ENCODE measurements at places on chromosomes 13 and 19.

DNA sequence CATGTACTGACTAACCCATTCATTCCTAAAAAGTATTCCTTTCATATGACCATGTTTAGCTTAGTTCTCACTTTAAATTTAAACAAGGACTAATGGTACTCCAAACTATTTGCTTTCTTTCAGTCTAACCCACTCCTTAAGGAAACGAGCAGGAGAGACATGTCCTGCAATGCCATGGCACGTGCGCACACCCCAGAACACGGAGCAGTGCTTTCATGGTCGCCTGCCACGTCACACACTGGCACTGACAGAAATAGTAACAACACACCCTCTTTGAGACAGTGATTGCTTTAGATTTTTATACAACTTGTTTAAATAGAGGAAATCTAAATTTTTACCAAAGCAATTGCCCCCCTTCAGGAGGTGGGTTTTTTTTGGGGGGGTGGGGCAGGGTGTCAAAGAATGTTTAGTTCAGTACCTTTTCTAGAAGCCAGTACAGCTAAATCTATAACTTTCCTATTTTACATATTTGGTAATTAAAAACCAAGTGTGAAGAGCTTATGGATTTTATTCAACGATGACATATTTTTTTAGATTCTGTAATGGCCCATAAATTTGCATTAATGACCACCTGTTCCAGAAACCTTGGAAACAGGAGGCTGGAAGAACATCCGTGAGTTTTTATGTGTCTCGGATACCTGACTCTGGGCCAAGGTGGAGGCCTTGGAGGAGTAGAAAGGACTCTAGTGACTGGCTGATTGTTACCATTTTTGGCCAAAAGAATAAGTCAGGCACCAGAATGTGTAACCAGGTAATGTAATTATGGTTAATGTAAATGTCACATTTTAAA, 247.1 kb downstream of the DCT start:
- DNase-seq, result no peak

DNA sequence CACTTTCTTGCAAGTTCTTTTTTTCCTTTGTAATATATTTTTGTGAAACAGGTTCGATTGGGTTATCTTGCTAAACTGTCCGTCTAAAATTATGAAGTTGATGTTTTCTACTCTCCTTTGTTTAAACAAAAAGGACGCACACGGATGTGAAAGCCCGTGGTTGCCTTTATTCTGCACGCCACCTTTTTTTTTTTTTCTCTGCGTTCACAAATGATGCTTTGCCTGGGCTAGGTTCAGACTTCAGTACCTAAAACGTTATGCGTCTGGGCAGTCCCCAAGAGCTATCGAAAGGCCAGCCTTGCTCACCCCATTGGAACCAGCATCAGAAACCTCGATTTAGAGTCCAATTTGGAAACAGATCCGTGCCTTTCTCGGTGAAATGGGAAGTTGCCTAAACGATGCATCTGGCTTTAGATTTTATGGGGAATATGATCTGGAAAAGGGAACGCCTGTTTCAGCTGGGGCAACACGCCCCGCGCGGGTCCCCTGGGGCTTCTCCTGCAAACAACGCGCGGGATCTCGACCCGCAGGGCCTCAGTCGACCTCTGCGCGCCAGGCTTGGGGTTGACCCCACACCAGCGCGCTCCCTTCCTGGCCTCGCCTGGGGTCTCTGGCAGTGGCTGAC, 113.9 kb downstream of the KCNRG start:
- no peak for DNase-seq

DNA sequence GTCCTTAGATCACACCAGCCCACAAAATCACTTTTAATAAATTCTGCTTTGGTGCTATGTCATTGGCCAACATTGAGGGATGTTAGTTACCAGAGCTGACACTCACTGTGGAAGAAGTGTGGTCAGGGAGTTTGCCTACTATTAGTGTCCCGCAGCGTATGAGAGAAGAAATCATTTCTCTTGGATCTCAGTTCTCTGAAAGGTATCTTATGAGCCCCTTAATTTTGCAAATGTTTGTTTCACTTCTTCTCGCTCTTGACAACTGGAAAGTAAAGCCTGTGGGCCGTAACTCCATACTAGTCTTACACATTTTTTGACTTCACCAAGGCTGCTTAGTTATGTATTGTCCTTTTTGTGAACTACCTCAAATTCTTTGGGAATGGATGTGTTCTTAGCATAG, 80.9 kb downstream of the FLT1 start:
- no peak for DNase-seq

DNA sequence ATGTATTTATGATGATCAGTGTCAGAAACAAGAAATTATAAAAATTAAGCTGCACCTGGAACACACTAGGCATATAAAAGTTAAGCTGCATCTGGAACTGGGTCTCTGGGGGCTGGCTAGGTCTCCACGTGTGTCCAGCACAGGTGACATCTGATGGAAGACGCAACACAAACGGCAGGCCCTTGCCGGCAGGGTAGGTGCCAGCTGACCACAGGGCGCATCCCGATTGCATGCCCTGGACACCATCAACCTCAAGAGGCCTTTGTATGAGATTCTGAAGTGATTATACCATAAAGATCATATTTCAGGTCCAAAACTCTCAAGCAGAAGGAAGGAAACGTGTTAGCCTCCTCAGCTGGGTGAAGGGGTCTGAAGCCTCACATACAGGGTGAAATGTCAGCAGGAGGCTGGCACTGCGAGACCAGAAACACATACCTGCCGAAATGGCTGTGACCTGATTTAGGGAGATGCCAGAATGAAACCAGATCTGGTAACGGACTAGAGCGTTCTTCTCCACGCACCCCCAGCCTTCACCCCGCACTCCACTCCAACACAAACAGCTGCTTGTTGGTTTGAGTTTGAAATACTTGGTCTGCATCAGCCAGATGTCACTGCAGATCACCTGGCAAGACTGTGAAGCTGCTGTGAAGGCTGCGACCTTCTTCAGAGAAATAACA, 37.3 kb downstream of the COL4A1 start:
- no peak for DNase-seq

DNA sequence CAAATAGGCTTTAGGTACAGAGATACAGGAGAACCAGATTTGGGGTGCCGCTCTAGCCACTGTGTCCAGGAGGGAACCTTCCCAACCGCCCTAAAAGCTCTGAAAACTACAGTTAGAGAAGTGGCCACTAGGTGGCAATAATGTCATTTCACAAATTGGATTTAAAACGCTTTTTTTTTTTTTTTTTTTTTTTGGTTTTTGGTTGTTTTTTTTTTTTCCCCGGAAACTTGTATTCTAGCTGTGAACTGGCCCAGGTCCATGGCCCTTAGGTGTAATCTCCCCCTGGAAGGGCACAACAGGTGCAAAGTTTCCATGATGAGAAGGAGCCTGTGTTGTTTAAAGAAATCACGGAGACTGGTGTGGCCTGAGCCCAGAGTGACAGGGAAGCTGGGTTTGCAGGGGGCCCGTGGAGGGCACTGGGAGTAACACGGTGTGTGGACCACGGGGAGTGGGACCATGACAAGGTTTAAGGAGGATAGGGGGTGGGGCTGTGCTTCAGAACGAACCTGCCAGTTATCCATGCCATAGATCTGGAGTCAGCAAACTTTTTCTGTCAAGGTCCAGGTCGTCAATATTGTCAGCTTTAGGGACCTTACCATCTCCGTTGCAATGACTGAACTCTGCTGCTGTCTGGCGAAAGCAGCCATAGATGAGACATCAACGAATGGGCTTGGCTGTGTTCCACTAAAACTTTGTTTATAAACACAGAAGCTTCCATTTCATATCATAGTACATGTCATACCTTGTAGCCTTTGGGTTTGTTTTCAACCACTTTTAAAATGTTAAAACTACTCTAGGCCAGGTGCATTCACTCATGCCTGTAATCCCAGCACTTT, 10.1 kb downstream of the OR1I1 start:
- no peak for DNase-seq

GRCh38 chr13:79986890-79987289, 354.0 kb downstream of the SPRY2 start:
- no peak for DNase-seq

GRCh38 chr19:46824890-46825730, 25.5 kb downstream of the AP2S1 start:
- DNase-seq, result no peak

GRCh38 chr19:29645911-29646310, 19.4 kb upstream of the PLEKHF1 start:
- no peak for DNase-seq

DNA sequence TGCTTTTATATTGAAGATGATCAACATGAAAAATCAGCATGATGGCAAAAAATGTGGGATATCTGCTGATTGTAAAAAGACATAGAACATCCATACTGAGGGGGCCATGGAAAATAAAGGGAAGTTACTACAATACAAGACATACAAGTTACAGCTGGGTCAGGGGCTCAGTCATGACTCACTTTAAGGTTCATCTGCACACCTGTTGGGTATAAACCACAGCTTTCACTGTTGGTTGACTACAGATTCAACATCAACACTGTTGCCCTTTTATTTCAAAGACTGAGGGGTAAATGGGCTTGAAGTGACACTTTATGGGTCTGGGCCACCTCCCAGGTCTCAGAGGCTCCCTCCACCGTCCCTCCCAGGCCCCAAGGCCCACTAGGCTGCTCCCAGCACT, 98.1 kb upstream of the IRS2 start:
- DNase-seq, result no peak

- no peak for DNase-seq
Measured at GRCh38 chr19:31054430-31054829, 294.8 kb downstream of the TSHZ3 start.

GRCh38 chr13:76216729-76217128, 580.6 kb downstream of the LMO7 start:
- DNase-seq, result no peak

DNA sequence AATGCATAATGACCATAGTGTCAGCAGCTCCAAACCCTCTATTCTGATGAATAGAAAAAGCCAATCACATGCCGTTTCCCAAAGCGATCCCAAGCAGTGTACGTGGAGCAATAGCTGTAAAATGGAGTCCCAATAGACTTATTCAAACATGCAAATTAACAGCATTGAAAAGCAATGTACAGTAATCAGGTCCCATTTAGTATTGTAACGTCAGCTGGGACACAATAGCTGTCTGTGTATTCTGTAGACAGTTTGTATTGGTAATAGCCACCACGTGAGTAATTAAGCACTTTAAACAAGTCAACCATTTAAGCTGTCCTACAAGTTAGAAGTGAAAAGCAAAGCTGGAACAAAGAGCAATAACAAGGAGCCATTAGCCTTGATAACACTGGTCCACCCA, 698.2 kb downstream of the PCDH17 start:
- no peak for DNase-seq

DNA sequence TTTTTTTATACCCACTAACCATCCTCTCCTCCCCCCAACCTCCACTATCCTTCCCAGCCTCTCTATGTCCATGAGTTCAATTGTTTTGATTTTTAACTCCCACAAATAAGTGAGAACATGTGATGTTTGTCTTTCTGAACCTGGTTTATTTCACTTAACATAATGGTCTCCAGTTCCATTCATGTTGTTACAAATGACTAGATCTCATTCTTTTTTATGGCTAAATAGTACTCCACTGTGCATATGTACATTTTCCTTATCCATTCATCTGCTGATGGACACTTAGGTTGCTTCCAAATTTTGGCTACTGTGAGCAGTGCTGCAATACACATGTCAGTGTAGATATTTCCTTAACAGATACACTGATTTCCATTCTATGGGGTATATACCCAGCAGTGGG, 24.9 kb upstream of the ACP7 start:
- no peak for DNase-seq

- no peak for DNase-seq
Measured at GRCh38 chr19:46620267-46620666, 4.6 kb downstream of the PTGIR start.

DNA sequence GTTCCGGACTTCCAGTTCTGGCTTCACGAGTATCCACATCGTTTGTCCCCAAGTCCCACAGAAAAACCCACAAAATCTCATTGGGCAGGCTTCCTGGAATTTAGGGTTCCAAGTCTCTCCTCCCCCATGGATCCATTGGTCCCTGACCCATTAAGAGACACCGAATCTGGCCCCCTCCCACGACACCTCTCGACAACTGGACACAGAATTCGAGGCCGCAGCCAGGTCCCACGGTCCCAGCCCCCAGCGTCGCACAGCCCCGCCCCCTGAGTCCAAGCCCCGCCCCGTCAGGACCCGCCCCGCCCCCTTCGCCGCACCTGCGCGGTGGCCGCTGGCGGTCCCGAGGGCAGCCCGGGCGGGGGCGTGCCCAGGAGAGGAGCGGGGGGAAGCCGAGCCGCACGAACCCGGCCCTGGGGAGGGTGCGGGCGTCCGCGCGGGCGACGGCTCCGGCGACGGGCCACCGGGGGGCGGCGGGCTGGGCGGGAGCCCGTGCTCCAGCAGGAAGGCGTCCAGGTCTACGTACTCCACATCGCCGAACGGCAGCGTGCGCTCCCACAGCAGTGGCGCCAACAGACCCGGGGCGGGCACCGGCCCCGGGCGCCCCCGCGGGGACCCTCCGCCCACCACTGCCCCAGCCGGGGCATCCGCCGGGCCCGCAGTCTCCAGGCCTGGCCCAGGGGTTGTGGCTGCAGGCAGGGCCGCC, 1.8 kb downstream of the DBP start:
- no peak for DNase-seq

DNA sequence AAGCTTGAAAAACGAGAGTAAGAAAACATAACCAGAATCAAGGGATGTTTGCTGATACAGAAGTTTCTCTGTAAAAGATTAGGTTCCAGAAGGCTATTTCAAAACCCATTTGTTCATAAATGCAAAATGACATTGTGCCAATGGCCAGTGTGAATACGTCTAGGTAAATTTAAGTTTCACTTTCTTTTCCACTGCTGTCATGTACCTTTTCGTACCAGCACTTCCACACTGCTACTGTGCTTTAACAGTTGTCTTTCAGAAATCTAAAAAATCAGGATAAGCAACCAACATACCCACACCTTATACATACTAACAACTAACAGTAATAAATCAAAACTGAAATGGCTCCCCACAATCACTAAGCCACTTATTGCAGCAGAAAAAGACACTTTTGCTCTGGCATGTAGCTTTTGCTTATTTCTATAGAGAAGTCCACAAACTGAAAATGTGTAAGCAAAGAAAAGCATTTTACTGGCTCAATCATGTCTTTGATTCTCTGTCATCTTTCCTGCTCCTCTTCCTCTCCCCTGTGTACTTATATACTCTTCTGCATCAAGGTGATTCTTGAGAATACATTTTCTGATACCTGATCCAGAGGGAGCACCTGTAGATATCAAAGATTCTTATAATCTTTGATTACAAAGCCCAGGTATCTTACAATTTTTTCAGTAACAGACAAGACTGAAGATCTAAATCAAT, 34.3 kb downstream of the ELF1 start:
- DNase-seq, result no peak

GRCh38 chr19:44644402-44645016, 799 bp downstream of the PVR start:
- no peak for DNase-seq

GRCh38 chr19:53873773-53874605, 6.3 kb downstream of the MYADM start:
- no peak for DNase-seq

- DNase-seq, result no peak
Measured at GRCh38 chr13:25865391-25865790, 186.4 kb downstream of the SHISA2 start.

- no peak for DNase-seq
Measured at GRCh38 chr19:34481861-34482379, 362 bp downstream of the WTIP start.
